ENCODE measurements at places on chromosomes 7 and 10.

- DNase-seq = no peak
Observed at GRCh38 chr7:74479066-74479781, 25.5 kb downstream of the GTF2IRD1 start.

GRCh38 chr10:6314620-6315205 lies 112.0 kb downstream of the PFKFB3 start:
- DNase-seq = no peak

- DNase-seq = peak; percentile 65
Observed at GRCh38 chr7:72805526-72806494, 22.2 kb downstream of the TYW1B start.

- no peak for DNase-seq
Observed at GRCh38 chr10:100186253-100187212, 704 bp upstream of the ERLIN1 start.

- peak; percentile 50 for DNase-seq
Observed at GRCh38 chr10:63430091-63430998, 35.4 kb downstream of the JMJD1C start.

- no peak for DNase-seq
Observed at GRCh38 chr7:41241641-41242040, 461.2 kb downstream of the INHBA start.

- no peak for DNase-seq
Observed at GRCh38 chr10:110994406-110995086, 75.1 kb downstream of the SHOC2 start.

- no peak for DNase-seq
Observed at GRCh38 chr10:30587522-30588031, 42.0 kb downstream of the LYZL2 start.

DNA sequence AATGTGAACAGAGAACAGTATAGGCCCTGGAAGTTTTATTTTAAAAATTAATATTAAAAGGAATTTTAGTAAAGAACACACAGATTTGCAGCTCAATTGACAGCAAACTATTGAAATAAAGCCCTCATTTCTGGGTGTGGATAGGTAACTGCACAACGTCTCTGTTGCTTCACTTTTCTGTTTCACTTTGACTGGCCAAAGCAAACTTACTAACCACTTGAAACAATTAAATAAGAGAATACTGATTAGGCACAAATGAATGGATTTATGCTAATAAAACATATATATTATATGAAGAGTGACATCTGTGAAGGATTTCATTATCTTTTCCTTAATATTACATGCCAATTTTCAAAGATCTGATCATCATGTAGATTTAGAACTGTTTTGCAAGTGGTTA lies 11.9 kb downstream of the ZNF804B start:
- DNase-seq = no peak

GRCh38 chr7:21357151-21358097 lies 70.5 kb upstream of the SP4 start:
- DNase-seq = no peak

- DNase-seq = no peak
Observed at GRCh38 chr7:24732646-24733413, 24.4 kb downstream of the GSDME start.

DNA sequence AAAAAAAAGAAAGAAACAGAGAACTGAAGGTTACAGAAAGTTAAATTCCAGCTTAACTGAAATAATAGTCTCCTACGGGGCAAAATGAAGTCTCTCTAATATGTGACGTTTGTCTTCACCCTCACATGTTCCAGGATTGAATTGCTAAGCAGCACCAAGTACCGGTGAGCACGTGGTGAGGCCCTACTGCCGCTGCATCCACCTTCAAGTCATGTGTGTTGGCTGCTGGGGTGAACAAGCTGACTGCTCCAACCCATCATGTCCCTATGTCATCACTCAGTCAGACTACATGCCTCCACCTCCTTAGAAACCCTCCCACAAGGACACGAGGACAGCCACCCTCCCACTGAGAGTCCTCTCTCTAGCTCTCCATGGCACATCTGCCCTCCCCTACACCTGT lies 35.4 kb upstream of the NPFFR1 start:
- no peak for DNase-seq

- DNase-seq = no peak
Observed at GRCh38 chr7:2106440-2106839, 126.3 kb downstream of the MAD1L1 start.

DNA sequence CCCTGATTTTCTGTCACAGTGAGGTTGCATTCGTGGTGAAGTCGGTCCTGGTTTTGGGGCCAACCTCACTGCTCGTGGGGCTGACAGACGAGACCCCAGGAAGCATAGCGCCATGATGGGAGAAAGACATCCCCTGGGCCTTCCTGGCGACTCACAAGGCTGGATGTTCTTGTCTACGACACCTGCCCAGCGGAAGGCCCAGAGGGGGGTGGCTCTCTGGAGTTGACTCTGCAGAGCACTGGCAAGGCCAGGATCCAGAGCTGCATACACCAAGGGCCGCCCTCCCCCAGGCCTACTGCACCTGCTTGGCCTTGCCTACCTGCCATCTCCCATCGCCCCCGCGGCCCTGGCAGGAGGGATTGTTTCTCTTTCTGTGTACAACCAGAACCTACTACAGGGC lies 608.9 kb downstream of the PTPRN2 start:
- no peak for DNase-seq

Measured in non-pigmented ciliary epithelial cell (primary cell).